Left hindlimb (tissue), 1 donor: ENCODE measurements at places on chromosomes 5 and 9.

GRCh38 chr5:71701407-71701806 lies 17.7 kb upstream of the CARTPT start:
- no peak for DNase-seq

DNA sequence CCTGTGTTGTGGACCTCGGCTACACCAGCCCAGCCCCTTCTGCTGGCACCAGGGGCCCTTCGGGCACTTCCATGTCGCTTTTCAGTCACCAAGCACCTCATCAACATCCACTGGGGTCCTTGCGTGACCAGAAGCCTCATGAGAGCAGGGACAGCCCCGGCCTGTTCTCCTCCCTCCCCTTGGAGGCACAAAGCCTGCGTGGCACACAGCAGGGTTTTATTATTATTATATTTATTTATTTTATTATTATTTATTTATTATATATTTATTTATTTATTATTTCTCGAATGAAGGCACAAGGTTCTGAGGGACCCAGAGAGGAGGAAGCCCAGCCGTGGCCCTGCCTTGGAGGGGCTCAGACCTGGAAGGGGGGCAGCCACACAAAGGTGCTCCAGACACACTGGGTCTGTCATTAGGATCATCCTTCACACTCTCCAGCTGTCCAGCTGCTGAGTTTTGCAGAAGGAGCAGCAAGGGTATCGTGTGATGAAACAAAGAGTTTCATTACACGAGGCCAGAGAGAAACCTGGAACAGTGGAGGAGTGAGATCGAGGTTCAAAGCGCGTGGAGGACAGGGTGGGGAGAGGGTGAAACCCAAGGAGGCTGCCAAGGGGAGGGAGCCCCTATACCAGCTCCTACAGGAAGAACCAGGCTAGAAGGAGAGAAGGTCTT lies 5.2 kb downstream of the VAV2 start:
- DNase-seq, result no peak

GRCh38 chr9:78577156-78577906 lies 280.4 kb downstream of the PSAT1 start:
- no peak for DNase-seq

DNA sequence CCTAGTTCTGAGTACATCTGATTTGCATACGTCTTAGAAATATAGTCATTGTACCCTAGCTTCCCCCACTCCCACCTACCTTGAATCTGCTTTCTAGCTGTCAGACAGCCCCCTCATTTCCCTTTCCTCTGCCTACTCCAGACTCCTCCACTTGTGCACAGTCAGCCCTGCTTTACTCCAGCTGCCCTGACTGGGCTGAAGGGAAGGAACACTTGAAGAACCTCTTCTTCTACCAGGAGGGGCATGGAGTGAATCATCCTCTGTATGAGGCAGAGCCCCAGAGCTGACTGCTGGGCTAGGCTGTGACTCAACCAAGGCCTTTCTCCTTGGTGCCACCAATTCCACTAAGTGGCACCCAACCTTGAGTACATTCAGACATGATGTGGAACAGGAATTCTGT lies 18.1 kb upstream of the ZFR start:
- no peak for DNase-seq

GRCh38 chr5:172904312-172904642 lies 54.9 kb upstream of the RPL26L1 start:
- no peak for DNase-seq

DNA sequence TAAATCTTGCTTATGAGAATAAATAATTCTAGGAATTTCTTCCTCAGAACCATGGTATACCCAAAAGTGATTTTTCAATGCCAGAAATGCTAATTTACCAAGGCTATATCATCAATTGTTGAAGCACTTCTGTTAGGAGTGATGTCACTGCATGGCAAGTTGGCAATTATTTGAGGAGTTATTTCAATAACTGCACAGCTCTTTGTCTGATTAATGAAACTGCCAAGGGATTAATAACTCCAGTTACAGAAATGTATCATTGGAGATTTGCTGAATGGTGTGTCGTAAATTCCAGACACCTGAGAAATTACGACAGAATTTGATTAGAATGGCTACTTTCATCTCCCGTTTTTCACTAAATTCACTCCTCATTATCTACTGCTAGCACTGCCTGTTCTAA lies 182.6 kb upstream of the TYRP1 start:
- DNase-seq, result no peak

- DNase-seq, result no peak
Measured at GRCh38 chr5:127256886-127257597, 33.6 kb upstream of the MEGF10 start.

DNA sequence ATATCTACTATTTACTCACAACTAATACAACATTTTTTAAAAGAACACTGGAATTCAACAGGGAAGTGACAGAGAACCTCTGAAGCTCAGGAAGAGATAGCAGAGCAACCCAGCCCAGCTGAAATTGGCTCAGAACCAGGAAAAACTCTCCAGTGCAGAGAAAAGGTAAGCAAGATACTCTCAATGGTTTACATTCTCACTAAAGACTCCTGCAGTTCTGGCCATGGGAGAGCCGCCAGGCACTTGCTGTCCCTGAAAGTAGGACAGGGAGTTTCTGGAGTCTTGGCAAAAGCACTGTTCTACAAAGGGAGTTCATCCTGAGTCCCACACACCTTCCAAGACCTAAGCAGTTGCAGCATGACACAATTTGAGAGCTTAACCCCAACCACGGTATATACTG lies 330.8 kb downstream of the TRIM36 start:
- no peak for DNase-seq

DNA sequence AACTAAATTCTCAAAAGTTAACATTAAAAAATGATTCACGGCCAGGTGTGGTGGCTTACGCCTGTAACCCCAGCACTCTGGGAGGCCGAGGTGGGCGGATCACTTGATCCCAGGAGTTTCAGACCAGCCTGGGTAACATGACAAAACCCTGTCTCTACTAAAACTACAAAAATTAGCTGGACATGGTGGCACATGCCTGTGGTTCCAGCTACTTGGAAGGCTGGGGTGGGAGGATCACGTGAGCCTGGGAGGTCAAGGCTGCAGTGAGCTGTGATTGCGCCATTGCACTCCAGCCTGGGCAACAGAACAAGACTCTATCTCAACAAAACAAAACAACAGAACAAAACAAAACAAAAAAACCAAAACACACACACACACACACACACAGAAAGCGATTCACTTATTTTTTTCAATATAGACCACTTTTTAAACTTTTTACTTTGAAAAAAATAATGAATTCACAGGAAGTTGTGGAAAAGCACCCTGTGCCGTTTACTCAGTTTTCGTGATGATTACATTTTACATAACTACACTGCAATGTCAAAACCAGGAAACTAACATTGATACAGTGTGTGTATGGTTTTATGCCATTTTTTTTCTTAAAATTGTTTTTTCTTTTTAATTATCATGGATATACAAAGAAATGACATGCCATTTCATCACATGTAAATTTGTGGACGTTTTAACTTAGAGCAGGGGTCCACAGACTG lies 73.7 kb downstream of the TENT4A start:
- DNase-seq, result no peak

GRCh38 chr5:42956551-42956950 lies 83.6 kb downstream of the ANXA2R start:
- DNase-seq, result no peak
